Stimulated activated CD4-positive, alpha-beta T cell treated with anti-CD3 and anti-CD28 coated beads, Interleukin-12 subunit alpha, Interleukin-12 subunit beta, amount 100 ng/mL, for 24 hours (primary cell): ENCODE measurements at places on chromosomes 5 and 9.

- DNase-seq: no peak
Measured at GRCh38 chr9:109422641-109423040, 75.5 kb downstream of the PTPN3 start.

GRCh38 chr9:113463418-113464285 is at the start of gene RGS3:
RGS3 (plus strand) TSS chr9:113463727; CDS start chr9:113463803, 76 bp downstream.
- no peak for DNase-seq

DNA sequence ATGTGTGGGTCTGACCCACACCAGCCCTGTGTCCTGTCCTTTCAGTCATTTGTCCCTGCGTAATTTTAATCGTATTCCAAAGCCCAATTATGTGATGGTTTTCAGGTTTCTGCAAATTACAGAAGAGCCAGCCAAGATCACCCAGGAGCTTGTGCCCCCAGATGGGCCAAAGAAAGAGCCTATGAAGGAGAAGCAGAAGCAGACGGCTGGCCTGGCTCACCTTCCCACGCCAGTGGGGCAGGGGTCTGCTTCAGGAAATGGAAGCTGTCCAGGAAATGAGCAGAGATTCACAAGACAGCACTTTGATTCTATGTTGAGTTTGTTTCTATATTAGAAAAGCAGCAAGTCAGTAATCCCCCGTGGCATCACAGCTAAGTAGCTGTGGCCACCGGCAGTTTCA is 11.7 kb downstream of the S1PR3 start:
- no peak for DNase-seq

DNA sequence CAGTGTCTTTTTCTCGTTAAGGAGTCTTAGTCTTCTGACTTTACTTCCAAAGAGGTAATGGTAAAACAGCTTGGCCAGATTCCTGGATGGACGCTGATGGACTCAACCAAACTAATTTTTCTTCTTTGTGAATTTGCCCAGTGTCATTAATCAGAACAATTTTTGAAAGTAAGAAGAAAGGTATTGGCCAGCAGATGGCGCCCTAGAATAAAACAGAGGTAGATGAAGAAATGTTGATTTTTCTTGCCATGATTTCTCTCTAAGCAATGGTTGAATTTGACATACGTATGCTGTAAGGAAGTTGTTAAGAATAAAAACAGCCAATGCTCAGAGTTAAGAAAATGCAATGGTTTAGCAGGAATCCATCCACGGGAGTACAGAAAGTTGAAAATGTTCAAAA is 500.0 kb downstream of the DIRAS2 start:
- peak; percentile 51 for DNase-seq

GRCh38 chr5:3912790-3913189 is 317.2 kb downstream of the IRX1 start:
- no peak for DNase-seq

- DNase-seq: no peak
Measured at GRCh38 chr5:112738191-112738560, 491 bp downstream of the APC start.

- DNase-seq: no peak
Measured at GRCh38 chr5:31408814-31409213, 123.1 kb downstream of the DROSHA start.

DNA sequence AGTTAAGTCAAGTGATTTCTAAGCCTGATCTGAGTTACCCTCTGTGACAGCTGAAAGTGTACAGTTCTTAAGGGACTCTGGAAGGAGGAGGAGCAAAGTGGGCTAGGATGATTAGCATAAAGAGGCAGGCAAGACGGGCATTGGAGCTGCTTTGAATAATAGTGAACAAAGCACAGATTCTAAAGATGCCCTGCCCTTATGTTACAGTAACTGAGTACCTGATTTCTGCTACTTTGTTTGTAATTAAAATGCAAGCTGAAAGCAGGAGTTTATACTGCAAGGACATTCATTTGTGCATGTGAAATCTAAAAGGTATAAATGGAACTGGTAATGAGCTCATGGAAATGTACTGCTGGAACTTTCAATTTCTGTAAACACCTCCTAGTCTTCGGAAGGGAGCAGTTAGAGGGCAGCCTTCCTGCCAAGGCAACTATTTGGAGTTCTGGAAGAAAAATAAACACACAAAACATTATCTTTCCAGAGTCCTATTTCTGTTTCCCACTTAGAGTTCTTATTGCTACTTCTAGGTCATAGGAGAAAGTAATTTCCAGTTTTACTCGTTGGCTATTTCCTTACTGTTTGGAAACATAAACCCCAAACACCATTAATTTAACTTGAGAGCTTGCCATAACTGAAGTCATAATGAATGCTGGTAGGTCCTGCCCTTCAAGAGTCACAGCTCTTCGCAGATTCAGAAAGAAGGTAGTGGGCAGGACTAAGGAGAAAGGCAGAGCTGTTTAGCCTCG is at the start of gene RANBP3L:
Gene RANBP3L (minus strand): TSS at position 45 of the 746 bp plus-strand sequence. CDS start 486 bp downstream, outside the sequence.
- DNase-seq: no peak

- DNase-seq: no peak
Measured at GRCh38 chr5:73968729-73969128, 342.7 kb downstream of the ARHGEF28 start.

DNA sequence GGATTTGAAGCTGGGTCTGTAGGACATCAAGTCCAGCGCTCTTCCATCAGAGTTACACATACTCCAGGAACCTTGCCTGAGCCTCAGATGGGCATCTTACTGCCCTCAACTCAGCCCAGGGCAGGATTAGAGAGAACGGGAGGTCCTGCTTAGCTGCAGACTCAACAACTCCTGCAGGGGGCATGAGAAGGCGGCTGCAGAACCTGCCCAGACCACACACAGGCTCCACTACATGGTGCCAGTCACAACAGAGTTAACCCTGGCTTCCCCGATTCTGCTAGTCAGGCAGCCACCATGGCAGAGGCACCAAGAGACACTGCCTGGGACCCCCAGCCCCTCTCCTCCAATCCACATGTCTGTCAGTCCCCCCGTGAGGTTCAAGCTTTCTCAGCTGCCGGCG is 23.9 kb upstream of the CPLX2 start:
- DNase-seq: no peak

GRCh38 chr5:32158679-32158975 is 15.5 kb downstream of the GOLPH3 start:
- DNase-seq: no peak

GRCh38 chr9:136741883-136742571 is 713 bp downstream of the LCN10 start:
- DNase-seq: no peak

DNA sequence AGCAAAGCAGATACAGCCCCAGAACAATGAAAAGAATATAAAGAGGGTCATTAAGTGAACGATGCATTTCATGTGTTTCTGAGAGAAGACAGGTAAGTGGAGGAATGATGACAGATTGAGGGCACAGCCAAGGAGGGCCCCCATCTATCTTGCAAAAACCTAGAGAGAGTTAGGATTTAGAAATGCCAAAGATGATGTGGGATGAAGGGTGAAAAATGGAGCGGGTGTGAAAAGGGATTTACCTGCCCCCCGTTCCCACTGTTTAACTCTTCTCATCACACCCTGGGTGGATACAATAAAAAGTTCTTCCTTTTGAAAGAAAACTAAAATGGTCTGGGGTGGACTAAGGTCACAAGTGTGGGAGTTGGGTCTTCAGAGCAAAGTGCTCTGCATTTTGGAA is 18.5 kb upstream of the PPP2R2B start:
- no peak for DNase-seq

GRCh38 chr9:89418474-89418845 is 79.5 kb downstream of the SEMA4D start:
- no peak for DNase-seq

DNA sequence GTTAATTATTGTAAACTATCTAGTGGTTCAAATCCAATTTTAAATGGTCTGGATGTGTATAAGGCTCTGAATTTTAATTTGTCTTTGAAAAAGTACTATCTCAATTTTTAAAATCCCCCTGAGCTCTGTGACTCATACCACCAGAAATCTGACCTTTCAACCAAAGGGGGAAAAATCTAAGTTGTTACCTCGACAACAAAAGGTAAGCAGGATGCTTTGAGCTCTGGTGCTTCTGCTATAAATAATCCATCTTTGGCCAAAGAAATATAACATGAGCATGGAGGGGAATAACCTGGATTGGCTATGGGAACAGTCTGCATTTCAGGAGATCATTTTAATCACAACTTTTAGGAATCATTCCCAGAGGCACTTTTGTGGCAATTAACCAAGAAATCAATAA is 76.3 kb upstream of the PCSK1 start:
- DNase-seq: no peak

DNA sequence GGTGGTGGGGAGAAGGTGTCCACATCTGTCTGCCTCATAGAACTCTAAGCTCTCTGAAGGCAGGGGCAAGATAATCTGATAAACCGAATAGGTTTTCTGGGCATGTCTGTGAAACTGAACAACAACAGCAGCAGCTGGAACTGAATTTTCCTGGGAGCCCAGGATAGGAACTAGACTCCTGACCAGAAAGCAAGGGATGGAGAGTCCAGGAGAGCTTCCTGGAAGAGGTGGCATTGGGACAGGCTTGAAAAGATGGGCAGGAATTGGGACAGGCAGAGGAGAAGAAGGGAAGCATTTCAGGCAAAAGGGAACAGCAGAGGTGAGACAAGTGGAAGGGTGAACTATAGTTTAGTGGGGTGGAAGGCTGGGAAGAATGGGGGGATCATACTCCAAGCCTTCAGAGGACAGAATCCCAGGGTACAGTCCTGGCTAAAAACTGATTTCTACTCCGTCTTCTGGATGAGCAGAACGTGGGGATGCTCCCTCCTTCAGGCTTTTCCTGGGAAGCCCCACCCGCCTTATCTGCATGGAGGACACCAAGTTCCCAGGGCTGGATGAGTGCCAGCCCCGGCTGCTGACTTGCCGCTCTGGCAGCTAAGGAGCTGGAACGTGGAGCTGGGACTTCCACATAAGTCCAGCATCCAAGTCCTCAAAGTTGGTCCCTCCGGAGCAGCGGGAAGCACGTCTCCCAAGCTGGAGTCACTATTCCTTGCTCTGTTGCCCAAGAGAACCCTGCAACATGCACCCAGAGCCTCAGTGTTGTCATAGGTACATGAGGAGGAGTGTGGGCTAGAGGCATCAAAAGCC is 13.9 kb upstream of the KIF12 start:
- no peak for DNase-seq
